ENCODE measurements at places on chromosomes 5 and 9.

- no peak for DNase-seq
These were observed 109.0 kb downstream of the COL5A1 start for GRCh38 chr9:134750450-134751155.

GRCh38 chr9:130634801-130635200 is 29.6 kb upstream of the PRDM12 start:
- DNase-seq, result no peak

- DNase-seq, result no peak
These were observed 40.6 kb downstream of the SLC1A3 start for GRCh38 chr5:36647046-36647445.

- no peak for DNase-seq
These were observed 269.9 kb upstream of the MSX2 start for GRCh38 chr5:174454464-174454863.

DNA sequence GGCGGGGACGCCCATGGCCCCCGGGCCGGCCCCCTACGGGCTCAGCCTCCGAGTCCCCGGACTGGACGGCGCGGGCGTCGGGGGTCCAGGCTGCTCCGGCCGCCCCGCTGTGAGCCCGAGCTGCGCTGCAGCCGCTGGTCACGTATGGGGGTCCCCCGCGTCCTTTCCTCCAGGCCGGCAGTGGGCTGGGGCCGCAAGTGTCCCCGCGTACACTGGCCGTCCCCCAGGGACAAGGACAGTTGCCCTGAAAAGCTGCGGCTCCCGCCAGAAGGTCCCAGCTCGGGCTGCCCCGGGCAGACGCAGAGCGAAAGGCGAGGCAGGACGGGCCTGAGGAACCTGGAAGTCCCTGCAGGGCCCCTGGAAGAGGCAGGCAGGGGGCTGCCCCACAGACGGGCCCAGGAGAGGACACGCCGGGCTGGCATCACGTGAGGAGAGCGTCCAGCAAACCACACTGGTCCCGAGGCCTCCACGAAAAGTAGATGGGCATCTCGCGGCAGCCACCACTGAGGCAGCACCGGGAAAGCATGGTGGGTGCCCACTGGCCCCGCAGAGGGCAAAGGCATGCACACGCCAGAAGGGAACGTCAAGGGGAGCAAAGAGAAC is 3.3 kb upstream of the NKD2 start:
- no peak for DNase-seq

GRCh38 chr9:96015876-96016686 is 140.6 kb downstream of the ERCC6L2 start:
- no peak for DNase-seq

- DNase-seq, result peak; percentile 4
These were observed 211.6 kb downstream of the MSX2 start for GRCh38 chr5:174935854-174936474.

DNA sequence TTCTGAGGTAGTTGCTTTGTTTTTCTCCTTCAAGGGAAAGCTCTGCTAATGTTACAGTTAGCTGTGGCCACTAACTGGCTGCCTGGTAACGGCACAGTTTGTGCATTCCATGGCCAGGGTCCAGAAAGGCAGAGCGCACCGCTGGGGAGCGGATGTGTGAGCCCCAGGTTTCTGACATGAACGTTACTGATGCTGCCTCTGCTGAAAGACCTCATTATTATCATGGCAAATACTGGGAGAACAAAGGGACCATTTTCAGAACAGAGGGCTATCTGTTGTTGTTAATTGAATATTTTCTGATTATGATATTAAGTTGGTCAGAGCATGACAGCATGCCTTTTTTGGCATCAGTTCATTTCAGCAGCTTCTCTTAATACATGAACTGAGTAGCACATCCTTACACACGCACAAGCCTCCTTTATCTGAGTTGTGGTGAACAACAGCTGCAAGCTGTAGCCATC is 134.1 kb downstream of the NUDT12 start:
- DNase-seq, result no peak

- no peak for DNase-seq
These were observed 1.5 kb upstream of the RNF180 start for GRCh38 chr5:64164166-64164565.

DNA sequence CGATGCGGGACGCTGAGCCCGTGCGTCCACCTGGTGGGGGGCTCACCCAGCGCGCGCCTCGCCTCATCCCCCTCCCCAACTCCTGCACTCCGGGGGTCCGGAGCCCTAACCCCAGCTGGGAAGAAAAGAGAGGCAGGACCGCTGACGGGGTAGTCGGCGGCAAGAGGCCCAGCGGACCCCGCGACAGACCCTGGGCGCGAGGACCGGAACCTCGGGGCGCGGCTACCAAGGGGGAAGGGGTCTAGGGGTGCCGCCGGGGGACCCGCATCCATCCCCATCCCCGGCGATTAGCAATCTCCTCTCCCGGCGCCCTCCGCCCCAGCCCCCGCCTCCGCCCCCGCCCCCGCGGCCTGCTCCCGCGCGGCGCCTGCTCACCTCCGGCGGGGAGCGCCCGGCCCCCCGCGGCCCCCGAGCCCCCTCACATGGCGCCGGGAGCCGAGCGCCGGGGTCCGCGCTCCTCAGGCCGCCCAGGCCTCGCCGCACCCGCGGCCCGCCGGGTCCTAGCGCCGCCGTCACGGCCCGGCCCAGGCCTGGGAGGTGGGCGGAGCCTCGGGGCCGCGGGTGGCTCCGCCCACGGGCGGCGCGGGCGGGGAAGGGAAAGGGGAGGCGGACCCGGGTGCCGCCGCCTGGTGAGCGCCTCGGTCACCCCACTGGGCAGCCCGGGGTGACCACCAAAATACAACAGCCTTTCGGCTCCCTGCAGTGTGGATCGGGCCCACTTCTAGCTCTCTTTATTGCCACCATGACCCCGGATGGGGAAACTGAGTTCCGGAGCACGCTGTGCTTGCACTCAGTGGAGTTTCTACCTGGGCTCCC is at the start of gene ST6GALNAC6:
Gene ST6GALNAC6 (minus strand): TSS at position 476 of the 816 bp plus-strand sequence. CDS start 1,622 bp downstream, outside the sequence.
- no peak for DNase-seq

GRCh38 chr5:178107756-178108310 is 5.5 kb upstream of the N4BP3 start:
- DNase-seq, result no peak

DNA sequence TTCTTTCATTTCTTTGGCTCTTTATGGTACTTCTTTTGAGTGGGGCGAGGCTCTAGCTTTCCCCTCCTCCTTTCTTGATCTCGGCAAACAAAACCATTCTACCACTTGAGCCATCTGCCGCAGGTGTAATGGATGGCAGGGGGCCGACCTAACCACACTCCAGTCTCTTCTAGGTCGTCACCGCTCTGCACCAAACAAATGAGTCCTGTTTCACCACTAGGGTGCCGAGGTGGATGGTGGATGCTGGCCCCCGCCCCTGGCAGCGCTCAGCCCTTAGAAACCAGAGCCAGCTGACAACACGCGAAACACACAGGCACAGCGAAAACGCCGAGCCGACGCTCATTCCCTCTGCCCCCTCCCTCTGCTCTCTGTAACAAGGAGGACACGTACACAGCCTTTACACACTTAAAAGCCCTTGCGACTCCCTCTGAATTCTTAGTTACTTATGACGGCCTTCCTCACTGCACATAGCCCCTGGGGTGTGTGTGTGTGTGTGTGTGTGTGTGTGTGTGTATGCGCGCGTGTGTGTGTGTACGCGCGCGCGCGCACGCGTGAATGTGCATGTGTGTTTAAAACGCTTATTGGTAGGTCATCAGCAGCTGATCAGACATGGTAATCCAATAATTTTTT is 199.4 kb downstream of the MEF2C start:
- DNase-seq, result no peak

DNA sequence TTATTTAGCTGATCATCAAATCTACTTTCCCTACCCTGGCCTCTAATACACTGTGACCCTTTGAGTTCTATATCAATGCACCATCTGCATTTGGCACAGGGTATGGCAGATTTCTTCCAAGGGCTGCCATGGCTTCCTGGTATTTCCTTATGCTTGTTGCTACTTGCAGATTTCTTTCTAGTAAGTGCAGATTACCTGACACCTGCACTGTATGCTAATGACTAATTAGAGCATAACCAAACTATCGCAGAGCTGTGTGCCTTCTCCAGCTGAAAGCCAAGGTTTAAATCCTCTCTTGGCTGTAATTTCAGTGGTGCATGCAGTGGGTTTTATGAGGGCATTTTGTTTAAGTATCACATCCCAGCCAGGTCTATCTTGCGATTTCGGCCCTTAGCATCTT is 293.7 kb downstream of the KIF4B start:
- no peak for DNase-seq

GRCh38 chr9:37746448-37747270 is 6.9 kb upstream of the TRMT10B start:
- DNase-seq, result no peak

DNA sequence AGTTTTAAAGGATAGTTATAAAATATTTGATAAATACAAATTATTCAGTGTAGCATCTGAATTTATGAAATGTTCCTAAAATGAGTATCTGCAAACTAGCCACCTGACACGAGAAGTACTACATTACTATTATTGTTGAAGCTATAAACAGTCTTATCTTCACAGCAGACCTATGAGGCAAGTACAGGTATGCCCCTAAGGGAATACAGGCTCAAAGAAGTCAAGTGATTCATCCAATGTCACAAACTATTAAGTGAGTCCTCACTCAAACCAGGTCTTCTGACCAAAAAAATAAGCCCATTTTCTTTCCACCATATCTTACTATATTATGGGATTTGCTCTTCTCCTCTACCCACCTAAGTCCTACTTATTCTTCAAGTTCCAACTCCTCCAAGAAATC is 28.7 kb downstream of the STRBP start:
- DNase-seq, result no peak

GRCh38 chr5:115930630-115931337 is 31.5 kb upstream of the LVRN start:
- DNase-seq, result no peak

DNA sequence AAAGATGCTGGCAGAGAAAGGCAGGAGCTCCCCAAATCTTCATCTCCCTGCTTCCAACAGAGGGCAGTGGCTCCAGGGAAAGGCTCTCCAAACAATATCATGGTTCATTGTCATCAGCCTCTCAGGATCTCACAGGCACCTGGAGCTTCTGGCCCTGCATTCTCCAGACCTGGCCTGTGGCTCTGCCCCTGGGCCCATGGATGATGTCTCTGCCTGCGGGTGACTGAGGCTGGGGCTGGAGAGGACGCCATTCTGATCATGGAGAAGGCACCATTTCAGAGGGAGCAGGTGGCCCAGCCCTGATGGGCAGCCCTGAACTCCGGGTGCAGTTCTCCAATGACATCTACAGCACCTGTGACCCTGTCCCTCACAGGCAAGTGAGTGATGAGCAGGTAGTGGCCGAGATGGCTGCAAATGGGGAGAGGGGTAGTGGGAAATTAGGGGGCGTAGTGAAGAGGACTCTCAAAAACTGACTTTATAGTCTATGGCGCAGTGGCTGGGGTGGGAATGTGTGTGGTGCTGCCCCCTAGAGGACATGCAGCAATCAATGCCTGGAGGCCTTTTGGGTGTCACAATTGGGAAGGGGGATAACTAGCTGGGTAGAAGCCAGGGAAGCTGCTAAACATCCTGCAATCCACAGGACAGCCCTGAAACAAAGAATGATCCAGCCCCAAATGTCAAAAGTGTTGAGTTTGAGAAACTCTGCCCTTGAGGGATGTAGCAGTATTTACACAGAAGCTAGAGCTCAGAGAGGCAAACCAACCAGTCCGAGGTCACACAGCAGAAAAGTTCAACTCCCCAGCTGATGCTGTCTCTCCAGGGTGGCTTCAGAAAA is 3.2 kb downstream of the SH3PXD2B start:
- no peak for DNase-seq

DNA sequence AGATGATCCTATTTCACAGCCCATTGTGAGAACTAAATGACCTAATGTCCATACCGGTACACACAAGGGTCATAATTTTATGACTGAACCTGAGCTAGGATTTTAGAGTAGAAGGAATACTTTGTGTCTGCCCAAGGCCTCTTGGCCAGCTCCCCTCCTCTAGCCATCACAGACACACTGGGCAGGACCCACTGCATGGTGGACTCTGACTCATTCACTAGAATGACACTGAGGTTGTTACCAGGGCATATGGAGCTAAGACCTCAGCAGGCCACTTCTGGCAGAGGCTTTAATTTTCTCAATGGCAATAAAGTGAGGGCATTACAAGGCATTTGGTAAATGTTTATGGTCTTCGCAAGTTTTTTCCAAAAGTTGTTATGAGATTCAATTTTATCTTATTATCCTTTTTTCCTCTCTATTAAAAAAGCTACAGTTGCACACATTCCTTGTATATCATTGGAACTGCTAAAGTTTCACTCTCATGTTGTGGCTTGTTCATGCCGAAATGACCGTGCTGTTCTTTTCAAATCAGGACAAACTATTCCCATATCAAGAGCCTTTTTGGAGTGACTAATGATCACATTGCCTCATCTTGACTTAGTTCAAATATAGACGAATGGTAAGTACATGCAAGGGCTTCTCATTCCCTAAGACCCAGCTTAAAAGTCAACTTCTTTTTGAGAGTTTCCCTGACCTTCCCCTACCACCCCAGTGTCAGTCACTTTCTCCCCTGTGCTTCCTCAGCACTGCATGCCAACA is 595.7 kb downstream of the ACTL7B start:
- DNase-seq, result no peak

DNA sequence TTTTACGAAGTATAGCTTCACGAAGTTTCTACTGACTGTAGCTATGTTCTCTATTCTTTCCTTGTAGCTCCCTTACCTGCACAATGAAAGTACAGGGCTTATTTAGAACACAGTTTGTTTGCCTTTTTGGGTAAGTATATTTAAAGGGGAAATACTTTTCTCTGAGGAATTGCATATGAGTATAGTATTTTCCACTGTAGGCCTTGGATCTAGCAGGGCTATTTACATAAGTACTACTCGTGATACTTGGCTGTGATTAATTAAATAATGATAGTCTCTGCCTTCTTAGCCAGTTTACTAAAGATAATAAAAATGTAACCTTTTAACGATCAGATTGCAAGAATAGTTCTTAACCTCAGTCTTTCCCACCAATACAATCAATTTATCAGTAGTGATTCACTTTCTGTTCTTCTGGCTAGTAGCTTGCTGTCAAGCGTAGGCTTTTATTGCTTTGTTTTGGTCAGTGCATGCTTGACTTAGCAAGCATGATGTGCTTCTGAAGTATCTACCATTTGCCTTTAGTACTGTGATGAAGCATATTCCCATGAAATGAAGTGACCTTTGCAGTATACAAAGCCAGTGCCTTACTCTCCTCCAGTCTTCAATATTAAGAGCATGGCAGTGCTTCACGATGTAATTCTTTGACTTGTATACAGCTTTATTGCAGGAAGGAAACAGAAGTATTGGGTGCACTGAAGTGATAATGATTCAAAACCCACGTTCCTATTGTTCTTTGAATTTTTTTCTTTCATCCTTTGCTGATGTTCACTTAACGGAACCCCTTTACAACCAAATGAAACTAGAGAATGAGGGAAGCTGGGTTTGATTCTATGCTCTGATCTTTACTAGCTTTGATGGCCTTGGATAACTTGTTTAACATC is 64.2 kb downstream of the SLC44A1 start:
- no peak for DNase-seq

DNA sequence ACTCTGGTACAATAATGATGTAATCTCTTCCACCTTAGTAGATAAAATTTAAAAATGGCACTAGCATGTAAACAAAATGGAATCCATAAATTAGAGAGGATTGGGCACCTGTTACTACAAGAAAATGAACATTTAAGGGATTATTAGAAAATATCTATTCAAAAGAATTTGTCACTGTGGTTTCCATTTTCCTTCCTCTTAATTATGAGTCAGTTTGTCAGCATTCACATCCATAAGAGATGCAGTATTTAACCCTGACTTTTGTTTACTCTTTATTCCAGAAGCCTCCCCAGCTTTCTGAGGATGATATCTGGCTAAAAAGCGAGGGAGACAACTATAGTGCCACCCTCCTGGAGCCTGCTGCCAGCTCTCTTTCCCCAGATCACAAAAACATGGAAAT is 72.1 kb downstream of the C9orf152 start:
- DNase-seq, result no peak
